Thyroid gland (tissue), 4 donors: ENCODE measurements at places on chromosomes 5 and 9. TPM values are rescaled to one million over a fixed set of nuclear protein-coding genes. Genes with fewer than 3 reads are reported as not detected.

DNA sequence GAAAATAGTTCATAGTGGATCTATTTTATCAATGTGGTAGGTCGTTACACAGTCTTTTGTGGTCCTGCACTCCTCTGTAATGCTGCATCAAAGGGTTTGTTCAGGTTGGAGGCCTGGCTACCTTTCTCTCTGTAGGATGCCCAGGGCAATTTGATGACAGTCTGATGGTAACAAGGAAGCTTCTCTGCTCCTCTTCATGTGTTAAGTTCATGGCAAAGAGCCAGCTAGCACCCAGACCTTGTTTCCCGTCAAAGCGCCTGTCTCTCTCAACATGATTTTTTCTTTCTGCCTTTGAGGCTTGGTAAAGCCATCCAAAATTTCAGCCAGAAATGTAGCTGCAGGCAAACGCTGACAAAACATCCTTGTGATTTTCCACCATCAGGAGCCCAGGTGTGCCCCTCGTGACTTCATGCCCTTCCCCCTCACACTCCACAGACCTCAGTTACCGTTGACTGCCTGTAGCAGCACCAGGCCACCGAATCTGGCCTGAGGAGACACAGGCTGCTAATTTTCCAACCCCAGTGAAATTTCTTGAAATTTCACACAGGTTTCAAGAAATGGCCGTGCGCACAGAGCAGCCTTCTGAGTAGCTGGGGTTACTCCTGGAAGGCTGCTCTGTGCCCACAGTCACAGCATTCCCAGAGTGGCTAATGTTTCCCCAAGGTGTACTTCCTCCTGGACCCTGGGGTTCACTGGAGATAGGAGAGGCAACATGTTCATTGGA, 292.7 kb downstream of the CWC27 start:
- DNase-seq = peak; percentile 73

GRCh38 chr5:141050622-141051520, at the start of gene PCDHB1:
Gene PCDHB1, plus strand, starts transcription at chr5:141051374. Its CDS starts 97 bp downstream, at chr5:141051471.
- peak; percentile 10 for DNase-seq

The GLRA1 gene
- total RNA-seq = not detected

The TGFBI gene
- 19.6 TPM for total RNA-seq

The C5orf24 gene
- 56.3 TPM for total RNA-seq

The GABRG2 gene
- total RNA-seq = not detected
